Amniotic epithelial cell (primary cell): ENCODE measurements at places on chromosomes 3 and 15.

DNA sequence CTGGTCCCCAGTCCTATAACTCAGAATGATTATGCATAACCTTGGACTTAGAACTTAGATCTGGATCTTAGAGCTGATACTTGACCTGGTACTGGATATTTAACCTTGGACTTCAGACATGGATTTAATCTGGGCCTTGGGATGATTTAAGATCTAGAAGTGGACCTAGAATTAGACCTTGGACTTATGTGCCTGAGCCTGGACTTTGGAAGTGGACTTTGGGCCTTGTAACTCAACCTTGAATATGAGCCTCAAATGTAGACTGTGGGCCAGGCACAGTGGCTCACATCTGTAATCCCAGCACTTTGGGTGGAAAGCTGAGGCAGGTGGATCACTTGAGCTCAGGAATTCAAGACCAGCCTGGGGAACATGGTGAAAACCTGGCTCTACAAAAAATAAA is 46.1 kb downstream of the ZNF589 start:
- no peak for DNase-seq

DNA sequence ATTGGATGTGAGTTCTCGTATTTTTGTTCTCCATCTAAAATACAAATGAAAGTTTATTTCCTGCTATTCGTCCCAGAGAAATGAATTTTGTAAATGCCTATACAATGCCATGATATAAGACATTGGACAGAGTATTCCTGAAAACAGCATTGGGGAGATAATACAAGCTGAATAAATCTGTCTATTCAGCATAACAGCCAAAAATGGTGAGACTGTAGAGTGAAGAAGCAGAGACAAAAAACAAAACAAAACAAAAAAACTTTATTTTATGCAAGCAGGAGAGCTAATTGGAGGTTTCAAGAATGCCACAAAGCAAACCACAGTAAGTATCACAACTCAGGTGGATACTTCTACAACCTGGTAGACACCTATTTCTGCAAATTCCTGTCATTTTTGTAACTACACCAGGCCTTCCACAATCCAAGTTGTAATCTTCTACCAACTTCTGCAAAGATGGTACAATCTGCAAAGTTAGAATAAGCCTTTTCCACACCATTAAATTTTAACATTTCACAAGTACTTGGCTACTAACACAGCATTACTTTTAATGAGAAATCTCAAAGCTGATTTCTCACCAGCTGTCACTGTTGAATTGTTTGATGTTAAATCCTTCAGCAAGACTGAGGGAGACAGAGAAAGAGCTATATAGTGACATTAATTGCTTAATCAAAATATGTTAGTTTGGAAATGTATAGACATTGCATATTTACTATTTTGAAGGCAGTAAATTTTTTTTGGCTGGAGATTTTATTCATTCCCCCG is 163.1 kb downstream of the CLSTN2 start:
- DNase-seq: no peak

- peak; percentile 29 for DNase-seq
Measured at GRCh38 chr3:62201438-62202035, 171.8 kb downstream of the FEZF2 start.

DNA sequence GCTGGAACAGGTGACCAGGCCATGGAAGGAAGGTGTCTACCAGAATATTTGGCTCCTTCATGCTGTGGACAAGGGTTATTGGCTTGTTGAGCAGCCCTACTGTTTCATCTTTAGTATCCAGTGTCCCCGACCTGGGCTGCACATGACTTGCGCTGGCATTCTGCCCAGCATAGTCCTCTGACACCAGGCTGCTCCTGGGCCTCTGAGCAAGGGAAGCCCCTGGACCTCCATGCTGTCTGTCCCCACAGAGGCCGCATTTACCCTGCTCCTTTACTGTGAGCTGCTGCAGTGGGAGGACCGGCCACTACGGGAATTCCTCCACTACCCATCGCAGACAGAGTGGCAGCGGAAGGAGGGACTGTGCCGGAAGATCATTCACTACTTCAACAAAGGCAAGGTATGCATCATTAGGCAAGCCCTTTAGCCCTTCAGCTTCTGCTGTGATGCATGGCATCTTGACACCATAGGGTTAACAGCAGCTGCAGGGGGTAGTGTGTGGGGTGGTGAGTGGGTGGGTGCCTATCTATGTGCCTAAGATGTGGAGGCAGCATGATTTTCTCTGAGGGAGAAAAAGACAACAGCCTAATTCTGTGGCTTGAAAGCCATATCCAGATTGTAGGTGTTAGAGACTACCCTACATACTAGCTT is 44.0 kb upstream of the MANF start:
- DNase-seq: peak; percentile 5

GRCh38 chr3:40875581-40875980 is 323.7 kb upstream of the CTNNB1 start:
- DNase-seq: no peak

DNA sequence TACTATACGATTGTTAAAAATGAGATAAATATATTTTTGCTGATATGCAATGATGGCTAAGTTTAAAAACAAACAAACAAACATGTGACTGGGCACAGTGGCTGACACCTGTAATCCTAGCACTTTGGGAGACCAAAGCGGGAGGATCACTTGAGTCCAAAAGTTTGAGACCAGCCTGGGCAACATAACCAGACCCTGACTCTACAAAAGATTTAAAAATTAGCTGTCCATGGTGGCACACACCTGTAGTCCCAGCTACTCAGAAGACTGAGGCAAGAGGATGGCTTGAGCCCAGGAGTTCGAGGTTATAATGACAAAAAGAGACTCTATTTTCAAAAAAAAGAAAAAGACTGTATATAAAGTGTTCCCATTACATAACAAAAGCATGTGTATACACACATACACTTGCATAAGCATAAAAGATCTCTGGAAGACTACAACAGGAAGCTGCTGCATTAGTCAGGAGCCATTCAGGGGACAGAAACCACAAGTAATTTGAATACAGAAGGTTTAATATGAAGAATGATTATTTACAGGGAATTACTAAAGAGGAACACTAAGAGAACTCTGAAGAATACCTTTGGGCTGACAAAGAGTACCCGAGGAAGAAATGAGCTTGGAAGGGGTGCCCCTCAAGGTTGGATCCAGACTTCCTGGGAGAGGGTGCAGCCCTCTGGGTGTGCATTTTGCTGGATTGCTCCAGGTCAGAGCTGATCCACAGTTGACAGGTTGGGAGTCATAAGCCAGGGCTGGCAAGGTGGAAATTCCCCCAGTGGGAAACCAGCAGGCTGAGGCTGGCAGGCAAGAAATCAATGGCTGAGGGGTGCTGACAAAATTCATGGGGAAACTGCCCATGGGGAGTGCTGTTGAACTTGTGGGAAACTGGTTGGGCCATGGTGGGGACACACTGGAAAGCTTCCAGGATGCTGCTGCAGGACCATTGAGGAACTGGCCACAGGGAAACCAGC is 9.3 kb upstream of the TM4SF18 start:
- peak; percentile 80 for DNase-seq

DNA sequence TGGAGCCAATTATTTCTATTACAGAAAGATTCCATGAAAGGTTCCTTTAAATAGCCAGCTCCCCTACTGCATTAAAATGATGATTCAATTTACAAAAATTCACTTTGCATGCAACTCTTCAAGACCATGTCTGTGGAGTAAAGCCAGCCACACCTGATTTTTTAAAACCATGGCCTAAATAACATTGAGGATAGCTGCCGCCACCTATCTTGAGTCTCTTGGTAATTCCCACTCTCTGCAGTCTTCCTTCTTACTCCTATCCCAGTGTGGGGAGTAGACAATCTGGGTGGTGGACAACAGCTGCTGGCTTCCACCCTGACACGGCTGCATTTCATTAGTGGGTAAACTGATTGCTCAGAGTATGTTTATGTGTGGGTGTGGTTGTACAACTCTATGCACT is 10.7 kb downstream of the LRTM1 start:
- no peak for DNase-seq

DNA sequence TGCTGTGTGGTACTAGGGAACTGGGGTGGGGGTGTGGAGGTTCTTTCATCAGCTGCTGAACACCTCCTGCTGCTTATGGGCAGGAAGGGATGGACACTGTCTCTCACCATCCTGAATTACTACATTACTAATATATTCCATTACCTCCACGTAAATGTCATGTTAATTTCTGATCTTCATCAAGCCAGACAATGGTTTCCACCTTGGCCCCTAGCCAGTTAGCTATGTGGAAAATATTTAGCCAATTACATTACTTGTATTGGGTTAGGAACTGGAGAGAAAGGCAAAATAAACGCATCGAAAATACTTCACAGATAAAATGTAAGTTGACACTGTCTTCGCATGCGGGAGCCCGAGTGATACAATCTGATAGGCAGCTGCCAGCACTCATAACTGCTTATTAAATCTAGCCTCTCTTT is 95.1 kb downstream of the FOXP1 start:
- no peak for DNase-seq

DNA sequence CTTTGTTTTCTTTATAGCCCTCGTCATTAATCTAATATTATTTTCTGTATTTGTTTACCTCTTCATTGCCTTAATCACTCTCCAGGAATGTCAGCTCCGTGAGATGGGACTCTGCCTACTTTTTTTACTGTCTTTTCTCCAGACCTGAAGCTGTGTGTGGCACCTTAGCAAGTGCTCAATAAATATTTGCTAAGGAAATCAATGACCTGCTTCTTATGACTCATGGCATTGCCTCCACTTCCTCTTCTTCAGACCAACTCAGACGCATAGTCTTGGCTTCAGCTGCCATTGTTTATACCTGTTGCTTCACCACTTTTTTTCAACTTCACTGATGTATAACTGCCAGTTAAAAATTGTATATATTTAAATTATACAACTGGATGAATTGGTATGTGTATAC is 218.5 kb upstream of the CMC1 start:
- no peak for DNase-seq

DNA sequence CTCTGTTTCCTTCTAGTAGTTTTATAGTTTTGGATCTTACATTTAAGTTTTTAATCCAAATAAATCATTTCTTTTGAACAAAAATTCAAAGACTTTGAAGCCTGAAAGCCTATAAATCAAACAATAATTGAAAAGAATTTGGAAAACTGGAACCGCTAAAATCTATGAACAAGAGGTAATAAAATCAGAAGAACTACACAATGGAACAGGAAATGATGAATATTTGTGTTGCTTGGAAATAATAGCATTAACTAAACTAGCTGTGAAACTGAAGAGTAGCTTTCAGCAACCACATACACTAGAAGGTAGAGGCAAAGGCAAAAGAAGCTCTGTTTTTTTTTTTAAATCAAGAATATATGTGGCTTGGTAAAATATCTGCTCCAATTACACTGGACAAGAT is 147.9 kb upstream of the ABI3BP start:
- no peak for DNase-seq

DNA sequence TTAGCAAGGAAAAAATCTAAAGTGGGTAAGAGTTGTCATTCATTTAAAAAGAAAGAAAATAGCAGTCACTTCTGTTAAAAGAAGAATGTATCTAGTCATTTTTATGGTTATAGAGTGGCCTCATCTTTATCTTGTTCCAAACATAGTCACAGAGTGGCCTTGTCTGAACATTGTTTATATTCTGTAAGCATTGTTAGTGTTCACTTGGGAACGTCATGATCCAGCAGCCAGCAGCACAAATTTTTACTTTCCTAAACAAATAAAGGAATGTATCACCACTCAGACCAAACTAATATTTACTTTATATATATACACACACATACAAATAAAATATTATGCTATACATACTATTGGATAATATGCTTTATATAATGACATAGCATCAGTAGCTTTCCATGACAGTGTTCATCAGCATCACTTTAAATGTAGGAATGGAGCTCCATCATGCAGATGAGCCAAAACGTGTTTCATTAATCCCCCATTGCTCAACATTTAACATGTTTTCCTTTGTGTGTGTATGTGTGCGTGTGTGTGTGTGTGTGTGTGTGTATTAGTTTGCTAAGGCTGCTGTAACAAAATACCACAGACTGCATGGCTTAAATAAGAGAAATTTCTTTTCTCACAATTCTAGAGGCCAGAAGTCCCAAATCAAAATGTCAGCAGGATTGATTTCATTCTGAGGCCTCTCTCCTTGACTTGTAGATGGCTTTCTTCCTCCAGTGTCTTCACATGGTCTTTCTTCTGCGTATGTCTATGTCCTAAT is 39.6 kb upstream of the GYG1 start:
- DNase-seq: no peak

DNA sequence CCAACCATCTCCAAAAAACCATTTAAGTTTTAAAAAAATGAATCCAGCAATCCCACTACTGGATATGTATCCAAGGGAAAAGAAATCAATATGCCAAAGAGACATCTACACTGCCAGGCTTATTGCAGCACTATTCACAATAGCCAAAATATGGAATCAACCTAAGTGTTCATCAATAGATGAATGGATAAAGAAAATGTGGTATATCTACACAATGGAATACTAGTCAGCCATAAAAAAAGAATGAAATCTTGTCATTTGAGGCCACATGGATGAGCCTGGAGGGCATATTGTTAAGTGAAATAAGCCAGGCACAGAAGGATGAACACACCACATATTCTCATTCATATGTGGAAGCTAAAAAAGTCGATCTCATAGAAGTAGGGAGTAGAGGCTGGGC is 136.1 kb downstream of the FILIP1L start:
- no peak for DNase-seq
